ENCODE measurements at places on chromosomes 1 and 21.

GRCh38 chr1:183922197-183922596 is 115.3 kb downstream of the COLGALT2 start:
- DNase-seq = no peak

- DNase-seq = no peak
Observed at GRCh38 chr1:155187456-155187891, 13.8 kb downstream of the TRIM46 start.

- peak; percentile 64 for DNase-seq
Observed at GRCh38 chr1:56120021-56120420, 459.3 kb downstream of the PLPP3 start.

DNA sequence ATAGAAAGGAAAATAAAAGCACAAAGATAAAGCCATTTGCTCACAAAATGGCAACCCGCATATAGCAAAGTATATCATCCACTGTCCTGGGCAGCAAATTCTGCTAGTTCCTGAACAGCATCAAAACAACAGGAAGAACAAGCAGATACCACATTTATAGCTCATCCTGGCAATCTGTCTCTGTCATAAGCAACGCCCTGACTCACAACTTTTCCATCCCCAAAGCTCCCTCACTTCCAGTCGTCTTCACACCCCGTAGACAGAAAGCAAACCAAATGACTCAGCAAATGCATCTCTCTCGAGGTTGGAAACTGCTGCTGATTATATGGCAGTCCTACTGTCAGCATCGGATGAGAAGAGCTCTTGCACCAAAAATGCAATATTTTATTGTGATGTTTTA is 65.8 kb downstream of the AK5 start:
- peak; percentile 95 for DNase-seq

DNA sequence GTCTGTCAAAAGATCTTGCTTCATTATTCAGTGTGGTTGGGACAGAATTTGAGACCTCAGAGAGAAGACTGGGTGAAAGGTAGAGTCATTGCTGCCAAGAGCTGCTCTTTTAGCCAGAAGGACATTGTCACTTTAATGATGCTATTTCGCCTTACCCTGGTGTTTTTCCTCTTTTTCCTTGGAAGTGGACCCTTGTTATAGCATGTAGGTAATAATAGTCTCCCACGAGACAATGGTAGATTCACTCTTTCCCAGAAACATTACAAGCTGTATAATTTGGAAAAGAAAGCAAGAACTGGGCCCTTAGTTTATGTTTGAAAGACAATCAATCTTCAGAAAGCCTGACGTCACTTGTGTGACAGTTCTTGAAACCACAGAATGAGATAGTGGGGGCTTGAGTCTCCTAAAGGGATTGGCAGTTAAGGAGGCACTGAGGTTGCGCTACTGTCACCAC is 3.8 kb downstream of the SERTAD4 start:
- DNase-seq = peak; percentile 32

DNA sequence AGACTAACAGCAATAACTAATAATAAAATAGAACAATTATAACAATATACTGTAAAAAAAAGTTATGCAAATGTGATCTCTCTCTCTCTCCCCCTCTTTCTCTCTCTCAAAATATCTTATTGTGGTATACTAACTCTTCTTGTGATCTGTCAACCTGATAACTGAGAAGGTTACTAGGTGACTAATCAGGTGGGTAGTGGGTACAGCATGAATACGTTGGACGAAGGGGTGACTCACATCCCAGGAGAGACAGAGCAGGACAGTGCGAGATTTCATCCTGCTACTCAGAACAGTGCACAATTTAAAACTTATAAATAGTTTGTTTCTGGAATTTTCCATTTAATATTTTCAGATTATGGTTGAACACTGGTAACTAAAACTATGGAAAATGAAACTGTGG is 257.5 kb downstream of the LRRC40 start:
- DNase-seq = no peak

GRCh38 chr1:26788515-26788785 is 700 bp downstream of the PIGV start:
- no peak for DNase-seq

GRCh38 chr1:87399701-87400100 is 71.0 kb downstream of the LMO4 start:
- DNase-seq = no peak

DNA sequence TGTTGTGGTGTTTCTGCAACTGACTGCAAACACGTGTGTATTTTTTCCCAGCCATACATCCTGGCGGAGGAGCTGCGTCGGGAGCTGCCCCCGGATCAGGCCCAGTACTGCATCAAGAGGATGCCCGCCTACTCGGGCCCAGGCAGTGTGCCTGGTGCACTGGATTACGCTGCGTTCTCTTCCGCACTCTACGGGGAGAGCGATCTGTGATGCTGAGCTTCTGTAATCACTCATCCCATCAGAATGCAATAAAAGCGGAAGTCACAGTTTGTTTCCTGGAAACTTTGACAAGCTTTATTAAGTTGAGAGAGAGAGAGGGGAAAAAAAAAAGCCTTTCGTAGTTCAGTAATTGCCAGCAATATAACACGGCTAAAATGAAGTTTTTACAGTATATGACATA is 32.7 kb upstream of the MTR start:
- DNase-seq = peak; percentile 48

- no peak for DNase-seq
Observed at GRCh38 chr1:43979261-43979527, 184 bp downstream of the B4GALT2 start.

GRCh38 chr1:116743535-116743934 is 10.7 kb upstream of the CD2 start:
- no peak for DNase-seq

- DNase-seq = no peak
Observed at GRCh38 chr1:51265618-51266017, 29.5 kb downstream of the RNF11 start.

DNA sequence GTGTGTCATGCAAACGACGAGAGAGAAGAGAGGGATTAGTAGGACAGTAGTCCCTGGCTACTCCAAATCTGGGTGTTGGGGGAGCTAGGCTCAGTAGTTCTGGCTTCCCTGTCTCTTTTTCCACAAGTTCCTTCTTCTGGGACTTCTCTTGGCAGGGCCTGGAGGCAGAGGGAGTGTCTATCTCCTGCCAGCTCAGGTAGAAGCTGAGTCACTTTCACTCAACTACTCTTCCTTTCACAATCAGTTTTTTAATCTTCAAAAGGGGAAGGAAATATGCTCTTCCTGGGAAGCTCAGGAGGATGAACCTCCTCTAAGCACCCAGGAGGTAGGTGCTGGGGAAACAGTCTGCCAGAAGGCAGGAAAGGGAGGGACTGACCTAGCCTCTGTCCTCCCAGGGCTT is 35.2 kb upstream of the MAGOH start:
- DNase-seq = no peak

GRCh38 chr21:31403596-31404333 is 59.7 kb upstream of the TIAM1 start:
- DNase-seq = no peak

GRCh38 chr1:71273334-71273733 is 192.5 kb upstream of the ZRANB2 start:
- peak; percentile 90 for DNase-seq

DNA sequence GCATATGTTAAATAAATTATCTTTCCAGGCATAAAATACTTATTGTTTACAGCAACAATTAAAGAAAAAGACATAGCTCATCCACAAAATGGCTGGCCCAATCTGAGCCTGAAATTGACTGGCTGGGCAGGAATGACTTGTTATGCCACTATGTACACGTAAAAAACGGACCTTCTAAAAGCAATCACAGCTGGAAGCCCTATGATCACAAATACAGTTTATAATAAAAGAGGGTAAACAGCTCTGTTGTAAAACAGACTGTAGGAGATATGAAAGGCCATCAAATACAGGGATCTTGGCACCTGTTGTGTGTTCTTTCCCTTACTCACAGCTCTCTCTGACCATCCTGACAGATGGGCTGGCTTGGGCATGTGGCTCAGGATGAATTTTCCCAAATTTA is 70.5 kb upstream of the DMRTA2 start:
- DNase-seq = no peak

DNA sequence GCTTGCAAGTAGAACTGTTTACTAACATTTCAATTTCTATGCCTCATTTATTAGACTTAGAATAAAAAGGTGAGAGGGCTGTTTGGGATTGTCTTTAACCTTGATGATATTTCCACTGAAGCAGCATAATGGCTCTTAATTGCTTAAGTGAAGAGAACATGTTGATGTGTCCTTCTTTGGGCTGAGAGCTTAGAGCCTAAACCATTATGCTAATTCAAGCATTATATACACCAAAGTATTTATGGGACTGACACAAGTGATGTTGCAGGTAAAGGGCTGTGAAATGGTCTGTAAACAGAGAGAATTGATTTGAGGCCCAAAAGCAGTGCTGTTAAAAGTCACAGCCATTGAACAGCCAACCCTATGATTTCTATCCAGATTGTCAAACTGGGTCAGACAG is 113.9 kb downstream of the ATG4C start:
- DNase-seq = no peak

DNA sequence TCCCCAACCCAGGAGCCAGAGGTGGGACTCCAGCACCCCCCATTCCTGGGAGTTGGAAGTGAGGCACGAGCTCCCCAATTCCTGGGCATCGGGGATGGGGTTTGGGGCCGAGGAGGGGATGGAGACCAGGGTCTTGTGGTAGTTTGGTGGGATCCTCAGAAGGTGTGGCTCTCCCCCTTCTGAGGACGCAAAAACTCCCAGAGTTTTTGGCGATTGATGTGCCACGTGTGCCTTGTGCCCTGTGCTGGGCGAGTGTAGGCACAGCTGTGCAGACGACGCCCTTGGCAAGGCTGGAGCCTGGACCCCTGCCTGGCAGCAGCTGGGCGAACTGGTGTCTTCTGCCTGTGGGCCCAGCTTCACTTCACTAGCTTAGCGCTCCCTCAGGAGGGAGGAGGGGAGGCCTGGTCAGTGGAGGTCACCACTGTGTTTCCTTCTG is 2.6 kb downstream of the GUK1 start:
- no peak for DNase-seq

- no peak for DNase-seq
Observed at GRCh38 chr1:111731956-111732355, 7.2 kb downstream of the INKA2 start.

GRCh38 chr1:232130815-232131480 is 499.0 kb downstream of the SIPA1L2 start:
- no peak for DNase-seq

DNA sequence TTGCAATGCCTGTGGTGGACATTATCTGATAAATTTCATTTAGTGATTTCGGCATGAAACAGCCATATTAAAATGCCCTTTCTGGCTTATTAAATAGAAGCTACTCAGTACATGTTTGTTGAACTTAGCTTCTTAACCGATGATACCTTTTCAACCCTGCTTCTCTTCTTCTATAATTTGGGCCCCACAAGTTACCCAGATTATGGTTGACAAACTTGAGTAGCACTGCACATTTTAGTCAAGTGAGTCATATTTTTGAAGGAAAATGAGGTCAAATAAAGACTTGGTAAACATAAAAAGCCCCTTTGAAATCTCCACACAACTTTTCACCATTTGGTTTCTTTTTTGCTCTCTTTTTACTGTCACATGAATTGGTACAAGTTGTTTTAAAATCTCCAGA is 33.8 kb downstream of the GIPC2 start:
- DNase-seq = peak; percentile 55

DNA sequence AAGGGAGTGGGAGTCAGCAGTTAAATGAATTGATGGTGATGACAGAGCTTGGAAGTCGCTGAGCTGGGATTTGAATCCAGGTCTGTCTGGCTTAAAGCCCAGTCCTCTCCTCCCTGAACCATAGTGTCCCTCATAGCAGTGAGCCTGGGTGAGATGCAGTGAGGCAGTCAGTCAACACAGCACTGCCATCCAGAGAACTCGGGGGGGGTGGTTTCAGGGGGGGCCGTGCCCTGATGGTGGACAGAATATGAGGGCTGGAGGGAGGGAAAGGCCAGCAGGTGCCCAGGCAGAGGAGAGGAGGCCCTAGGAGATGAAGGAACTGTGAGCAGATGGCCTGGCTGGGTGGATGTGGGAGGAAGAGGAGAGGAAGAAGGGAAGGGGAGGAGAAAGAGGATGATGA is 405.6 kb downstream of the PTPRU start:
- no peak for DNase-seq

- DNase-seq = no peak
Observed at GRCh38 chr1:67615886-67616285, 69.1 kb upstream of the GADD45A start.

GRCh38 chr1:3373175-3373574 is 81.3 kb upstream of the ARHGEF16 start:
- DNase-seq = no peak

DNA sequence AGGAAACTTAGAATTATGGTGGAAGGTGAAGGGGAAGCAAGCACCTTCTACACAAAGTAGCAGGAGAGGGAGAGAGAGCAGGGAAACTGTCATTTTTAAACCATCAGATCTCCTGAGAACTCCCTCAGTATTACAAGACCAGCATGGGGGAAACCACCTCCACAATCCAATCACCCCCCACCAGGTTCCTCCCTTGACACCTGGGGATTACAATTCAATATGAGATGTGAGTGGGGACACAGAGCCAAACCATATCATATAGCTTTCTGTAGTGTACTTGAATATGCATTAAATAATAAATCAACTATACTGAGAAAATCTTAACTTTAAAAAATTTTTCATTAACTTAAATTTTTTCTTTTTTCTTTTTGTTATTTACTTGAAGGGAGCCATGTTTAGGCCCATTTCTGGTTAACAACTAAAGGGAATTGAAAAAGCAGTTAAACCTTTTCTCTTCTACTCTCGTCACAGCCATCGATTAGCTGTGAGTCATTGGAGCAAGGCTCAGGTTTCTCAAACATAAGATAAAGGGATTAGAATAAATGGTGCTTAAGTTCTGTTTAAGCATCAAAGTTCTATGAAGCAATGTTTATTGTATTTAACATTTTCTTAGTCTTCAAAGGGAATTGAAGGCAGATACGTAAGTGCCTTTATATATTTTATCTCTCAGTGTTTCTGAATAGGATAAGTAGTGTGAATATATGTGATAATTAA is 72.2 kb upstream of the DPT start:
- no peak for DNase-seq

GRCh38 chr1:200260597-200261335 is 149.1 kb downstream of the ZNF281 start:
- peak; percentile 73 for DNase-seq

DNA sequence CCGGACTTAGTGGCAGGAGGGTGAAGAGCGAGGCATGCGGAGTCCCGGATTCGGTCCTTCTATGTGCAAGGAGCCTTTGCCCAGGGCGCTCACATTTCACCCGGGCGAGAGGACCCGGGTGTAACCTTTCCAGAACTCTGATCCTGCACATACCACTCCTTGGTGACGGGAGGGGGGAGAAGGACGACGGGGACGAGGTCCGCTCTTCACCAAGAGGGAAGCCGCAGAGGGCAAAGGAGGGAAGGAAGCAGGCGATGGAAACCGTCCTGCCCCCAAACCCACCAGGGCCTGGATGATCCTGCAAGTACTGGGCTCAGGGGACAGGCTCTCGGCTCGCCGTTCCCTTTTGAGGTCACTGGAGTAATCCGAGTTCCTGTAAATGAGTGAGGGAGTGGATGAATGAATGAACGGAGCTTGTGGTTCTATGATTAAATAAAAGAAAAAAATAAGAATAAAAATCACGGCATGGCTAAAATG is 993 bp downstream of the SYPL2 start:
- DNase-seq = no peak

All from fibroblast of skin of right quadriceps (primary cell).